RPMI8226 (cell line): ENCODE measurements at places on chromosomes 13 and 19.

DNA sequence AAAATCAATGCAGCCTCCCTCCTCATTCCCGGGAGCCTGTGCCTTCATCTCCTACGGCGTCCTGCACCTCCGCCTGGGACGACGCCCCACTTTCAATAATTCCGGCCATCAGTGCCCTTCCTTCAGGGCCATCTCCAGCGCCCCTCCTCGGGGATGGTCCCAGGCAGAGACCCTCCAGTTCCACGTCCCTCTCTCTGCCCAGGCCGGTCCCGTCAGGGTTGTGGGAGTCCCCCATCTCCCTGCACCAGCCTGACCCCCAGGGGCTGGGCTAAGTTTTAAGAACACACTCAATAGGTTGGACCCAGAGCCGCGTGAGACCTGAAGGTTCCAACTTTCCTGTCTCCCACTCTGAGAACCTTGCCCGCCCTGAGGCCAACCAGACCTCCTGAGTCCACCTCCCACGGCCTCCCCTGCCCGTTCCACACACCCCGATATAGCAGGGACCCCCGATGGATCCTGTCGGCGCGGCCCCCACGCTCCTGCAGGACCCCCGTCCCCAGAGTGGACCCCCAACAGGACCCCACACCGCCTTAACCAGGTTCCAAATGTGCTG is 646 bp downstream of the TMEM161A start:
- DNase-seq = peak; percentile 22

DNA sequence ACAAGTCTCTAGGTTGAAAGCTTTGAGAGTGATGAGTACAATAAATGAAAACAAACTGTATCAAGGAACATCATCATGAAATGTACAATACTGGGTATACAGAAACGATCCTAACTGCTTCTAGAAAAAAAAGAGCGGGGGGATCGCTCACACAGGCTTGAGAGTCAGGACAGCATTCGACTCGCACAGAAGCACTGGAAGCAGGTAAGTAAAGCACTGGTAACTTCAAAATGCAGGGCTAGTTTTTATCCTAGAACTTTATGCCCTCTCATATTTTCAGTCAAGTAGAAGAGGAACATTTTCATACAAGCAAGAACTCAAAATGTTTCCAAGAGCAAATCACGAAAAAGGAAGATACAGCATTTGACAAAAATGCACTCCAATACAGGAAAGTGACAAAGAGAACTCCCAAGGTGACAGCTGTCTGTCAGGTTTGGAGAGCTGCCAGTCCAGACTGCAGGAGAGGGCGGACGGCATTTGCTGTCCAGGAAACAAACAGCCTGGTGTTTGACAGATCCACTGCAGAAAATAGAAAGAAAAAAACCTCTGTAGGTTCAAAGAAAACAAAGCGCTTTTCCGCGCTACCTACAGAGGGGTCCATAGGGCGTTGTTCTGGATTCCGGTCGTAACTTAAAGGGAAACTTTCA is 58.2 kb upstream of the XPO4 start:
- peak; percentile 45 for DNase-seq

DNA sequence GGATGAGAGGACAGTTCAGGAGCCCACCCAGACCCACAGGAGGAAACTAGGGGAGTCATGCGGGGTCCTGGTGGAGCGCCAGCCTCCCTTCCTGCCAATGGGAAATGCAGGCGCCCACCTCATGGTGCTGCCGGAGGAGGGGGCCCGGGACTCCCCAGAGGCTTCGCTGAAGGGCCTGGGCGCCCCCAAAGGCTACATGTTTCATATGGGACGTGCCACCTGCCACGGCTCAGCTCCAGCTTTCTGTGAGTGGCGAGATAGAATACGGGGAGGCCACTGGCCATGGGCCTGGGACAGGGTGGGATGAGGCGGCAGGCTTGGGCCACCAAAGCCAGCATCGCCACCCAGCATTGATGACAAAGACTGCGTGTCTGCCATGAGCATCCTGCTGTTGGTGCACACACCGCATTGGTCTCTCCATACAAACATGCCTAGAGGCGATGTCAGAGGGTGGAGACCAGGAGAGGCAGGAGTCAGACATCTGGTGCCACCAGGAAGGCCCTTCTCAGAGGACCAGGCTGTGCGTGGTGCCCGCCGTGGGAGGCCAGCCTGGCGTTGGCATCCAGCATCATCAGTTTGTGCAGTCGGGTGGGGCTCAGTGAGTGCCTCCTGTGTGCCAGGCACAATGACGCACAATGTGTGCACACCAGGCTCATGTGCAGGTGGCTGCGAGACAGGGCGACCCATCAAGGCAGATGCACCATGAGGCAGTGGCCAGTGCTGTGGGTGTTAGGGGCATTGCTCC is 1.2 kb upstream of the F10 start:
- DNase-seq = no peak

GRCh38 chr13:114283576-114283975 is 2.2 kb downstream of the UPF3A start:
- DNase-seq = no peak

GRCh38 chr13:113953561-113953960 is 20.3 kb downstream of the C13orf46 start:
- DNase-seq = no peak

DNA sequence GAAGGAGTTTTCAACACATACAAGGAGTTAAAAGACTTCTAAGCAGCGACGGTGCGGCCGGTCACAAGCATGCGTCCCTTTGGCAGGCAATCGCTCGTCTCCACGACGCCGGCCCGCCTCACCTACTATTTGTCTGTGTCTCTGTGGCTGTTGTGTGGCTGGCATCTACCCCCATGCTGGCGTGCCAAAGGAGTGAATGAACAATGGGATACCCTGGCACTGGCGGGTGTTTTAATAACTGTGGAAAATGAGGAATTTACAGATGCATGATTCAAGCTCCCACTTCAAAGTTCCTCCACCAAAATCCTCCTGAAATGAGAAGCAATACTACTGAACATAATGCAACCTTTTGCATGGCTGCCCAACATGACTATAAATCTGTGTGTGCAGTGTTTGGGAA is 176.6 kb downstream of the KLF5 start:
- DNase-seq = no peak

- DNase-seq = no peak
Observed at GRCh38 chr13:29852472-29853054, 2.1 kb upstream of the UBL3 start.

- DNase-seq = no peak
Observed at GRCh38 chr13:45372189-45373161, 31.5 kb upstream of the TPT1 start.

- DNase-seq = no peak
Observed at GRCh38 chr13:41139296-41139966, 6.8 kb upstream of the KBTBD6 start.
